ENCODE measurements at places on chromosomes 13 and 19.

- DNase-seq, result no peak
These were observed 82.5 kb upstream of the FGF14 start for GRCh38 chr13:102484329-102484728.

GRCh38 chr13:66675620-66676019 is 554.5 kb downstream of the PCDH9 start:
- DNase-seq, result no peak

DNA sequence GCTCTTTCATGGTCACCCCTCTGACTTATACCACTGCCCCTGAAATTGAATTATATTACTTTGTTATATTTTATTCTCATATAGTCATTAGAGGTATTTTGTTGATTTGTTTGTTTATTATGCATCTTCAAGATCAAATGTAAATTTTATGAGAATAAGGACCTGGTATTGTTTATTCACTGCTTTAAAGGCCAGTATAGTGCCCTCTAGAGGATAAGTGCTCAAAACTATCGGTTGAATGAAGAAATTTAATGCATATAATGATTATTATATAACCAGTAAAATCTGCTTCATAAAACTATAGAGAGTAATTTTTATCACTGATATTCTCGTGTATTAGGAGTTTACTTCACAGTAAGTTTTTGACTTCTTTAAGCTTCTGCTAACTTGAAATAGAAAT is 1401.9 kb downstream of the SLITRK1 start:
- no peak for DNase-seq

DNA sequence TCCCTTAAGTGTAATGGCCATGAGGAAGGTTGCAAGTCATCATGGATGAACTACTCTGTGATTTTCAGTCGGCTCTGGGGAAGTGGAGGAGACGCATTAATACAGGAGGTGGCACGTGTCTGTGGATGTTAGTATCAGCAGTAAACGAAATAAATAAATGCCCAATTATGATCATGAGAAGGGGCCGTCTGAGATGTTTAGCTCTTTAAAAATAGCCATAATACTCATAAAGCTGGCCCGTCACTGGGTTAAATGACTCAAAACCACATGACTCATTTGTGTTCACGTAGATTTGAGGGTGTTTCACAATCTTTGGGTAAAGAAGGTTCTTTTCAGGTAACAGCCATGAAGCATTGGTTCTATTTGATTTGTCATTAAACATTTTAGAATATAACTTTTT is 620.6 kb downstream of the GPC6 start:
- no peak for DNase-seq

- DNase-seq, result no peak
These were observed 5.2 kb upstream of the BCAM start for GRCh38 chr19:44803442-44804428.

GRCh38 chr19:28324275-28325060 is 888.5 kb downstream of the UQCRFS1 start:
- no peak for DNase-seq

GRCh38 chr13:54394085-54394700 is 1365.6 kb downstream of the OLFM4 start:
- DNase-seq, result no peak

DNA sequence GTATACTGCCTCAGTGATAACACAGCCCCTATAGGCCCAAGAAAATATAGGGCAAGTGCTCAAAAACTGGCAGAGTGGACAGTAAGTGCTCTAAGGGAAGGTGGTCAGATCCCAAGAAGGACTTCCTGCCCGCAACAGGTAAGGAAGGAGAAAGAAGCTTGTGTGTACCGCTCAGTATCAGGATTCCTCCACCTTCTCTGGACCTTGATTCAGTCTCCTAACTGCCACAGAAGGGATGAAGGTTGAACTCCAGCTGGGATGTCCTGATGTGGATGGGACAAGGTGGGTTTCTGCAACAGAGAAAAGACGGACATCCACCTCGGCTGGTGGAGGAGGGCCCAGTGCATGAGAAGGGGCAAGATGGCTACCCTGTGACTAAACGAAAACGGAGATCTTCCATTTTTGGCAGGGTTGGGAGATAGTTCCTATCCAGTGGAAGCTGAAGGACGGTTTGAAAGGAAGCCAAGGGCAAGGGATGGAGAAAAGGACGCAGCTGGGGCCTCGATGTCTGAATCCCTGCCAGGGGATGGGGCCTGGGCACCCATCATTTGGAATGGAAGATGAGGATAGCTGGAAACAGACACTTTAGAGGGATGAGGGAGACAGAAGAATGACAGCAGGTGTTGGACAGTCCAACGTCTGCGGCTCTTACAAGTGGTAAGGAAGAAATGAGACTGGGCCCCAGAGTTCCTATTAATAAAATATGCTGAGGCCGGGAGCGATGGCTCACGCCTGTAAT is 1.3 kb upstream of the ATF5 start:
- no peak for DNase-seq

DNA sequence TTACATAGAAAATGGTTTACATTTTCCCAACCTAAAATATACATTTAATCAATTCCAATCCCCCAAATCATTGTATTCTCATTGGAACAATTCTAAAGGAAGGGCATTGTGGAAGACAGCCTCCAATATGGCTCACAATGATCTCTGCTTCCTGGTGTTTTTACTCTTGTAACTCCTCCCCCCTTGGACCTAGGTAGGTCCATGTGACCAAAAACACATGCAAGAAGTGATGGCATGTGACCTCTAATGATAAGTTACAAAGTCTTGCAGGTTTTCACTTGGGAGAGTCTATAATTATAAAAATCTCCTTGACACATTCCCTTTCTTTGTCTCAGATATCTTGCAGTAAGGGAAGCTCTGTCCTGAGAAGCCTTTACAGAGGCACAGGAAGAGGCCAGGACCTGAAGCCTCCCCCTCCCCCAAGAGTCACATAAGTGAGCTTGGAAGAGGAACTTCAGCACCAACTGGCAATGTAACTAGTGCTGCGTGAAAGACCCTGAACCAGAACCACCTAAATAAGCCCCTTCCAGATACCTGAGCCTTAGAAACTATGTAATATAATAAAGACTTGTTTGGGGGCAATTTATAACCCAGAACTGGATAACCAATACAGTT is 816.2 kb upstream of the ATXN8OS start:
- DNase-seq, result no peak

DNA sequence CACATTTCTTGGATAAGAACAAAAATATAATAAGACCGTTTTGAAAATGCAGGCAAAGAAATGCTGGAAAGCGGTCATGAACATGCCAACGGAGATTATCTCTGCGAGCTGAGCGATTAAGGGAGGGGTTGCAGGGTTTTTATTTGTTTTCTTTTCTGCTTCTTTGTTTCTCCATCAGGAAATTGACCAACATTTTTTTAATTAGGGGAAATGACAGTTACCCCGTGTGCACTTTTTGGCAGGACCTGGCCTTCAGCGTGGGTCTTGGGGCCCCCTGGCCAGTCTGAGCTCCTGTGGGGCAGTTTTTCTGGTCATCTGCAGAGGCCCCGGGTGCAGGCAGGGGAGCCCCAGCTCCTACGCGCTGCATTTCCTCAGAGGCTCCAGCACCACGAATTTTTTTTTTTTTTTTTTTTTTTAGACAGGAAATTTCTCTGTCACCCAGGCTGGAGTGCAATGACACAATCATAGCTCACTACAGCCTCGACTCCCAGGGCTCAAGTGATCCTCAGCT is 31.3 kb upstream of the HOMER3 start:
- DNase-seq, result no peak

DNA sequence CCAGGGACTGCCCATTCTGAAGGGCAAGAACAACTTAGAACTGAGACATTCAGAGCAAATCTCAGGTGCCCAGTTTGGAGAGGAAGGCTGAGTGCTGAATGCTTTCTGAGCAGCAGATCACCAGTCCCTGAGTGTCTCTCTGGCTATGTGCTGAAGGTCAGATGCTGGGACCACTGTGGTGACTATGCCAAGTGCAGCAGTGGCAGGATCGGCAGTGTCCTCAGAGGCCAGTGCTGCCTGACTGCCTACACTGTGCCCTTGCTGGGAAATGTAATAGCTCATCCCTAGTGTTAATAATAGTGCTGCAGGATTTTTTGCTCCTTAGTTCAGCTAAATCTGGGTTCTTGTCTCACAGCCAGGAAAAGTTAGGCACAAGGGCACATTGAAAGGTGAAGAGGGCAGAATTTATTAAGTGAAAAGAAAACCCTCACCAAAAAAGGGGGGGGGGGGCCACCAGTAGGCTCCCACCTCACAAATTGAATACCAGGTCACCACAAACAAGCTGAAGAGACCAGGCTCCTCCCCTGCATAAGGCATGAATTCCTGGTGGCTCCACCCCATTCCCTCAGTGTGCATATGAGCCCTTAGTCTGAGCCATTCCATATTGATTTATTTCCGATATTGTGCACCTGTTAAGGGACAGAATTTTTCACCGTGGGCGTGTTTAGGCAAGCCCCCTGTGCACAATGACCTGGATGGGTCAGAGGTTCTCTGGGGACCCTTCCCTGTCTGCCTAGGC is 18.5 kb downstream of the RFXAP start:
- DNase-seq, result no peak

GRCh38 chr13:84605927-84606326 is 723.7 kb upstream of the SLITRK1 start:
- DNase-seq, result no peak

GRCh38 chr13:39682788-39683187 is 27.3 kb downstream of the COG6 start:
- no peak for DNase-seq

DNA sequence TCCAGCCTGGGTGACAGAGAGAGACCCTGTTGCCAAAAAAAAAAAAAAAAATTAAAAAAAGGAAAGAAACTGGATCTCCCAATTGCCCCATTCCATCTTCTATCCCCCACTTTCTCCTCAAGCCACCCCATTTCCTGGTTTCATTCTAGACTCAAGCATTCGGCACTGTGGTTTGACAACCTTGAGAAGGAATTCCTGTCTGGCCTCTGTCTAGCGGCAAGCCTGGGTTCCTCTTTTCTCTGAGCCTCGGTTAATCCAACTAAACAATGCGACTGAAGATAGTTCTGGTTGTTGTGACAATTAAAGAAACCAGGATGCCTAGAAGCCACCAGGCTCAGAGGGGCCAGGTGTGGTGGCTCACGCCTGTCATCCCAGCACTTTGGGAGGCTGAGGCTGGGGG is 3.3 kb upstream of the C3 start:
- no peak for DNase-seq

GRCh38 chr13:105202354-105202753 is 1333.1 kb downstream of the EFNB2 start:
- no peak for DNase-seq

DNA sequence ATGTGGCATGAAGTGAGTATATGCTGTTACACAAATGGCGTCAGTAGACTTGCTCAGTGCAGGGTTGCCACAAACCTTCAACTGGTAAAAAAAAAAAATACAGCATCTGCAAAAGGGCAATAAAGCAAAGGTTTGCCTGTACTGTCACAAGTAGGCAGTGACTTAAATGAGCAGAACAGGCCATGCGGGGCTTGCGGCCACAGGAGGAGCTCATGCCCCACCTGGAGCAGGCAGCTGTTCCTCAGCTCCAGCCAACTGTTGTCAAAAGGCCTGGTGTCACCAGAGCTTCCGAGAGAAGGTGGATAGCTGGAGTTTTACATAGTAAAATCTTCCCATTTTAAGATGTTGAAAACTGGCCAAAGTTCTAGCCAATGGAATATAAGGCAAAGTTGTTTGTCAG is 7.7 kb downstream of the ATP7B start:
- DNase-seq, result no peak

DNA sequence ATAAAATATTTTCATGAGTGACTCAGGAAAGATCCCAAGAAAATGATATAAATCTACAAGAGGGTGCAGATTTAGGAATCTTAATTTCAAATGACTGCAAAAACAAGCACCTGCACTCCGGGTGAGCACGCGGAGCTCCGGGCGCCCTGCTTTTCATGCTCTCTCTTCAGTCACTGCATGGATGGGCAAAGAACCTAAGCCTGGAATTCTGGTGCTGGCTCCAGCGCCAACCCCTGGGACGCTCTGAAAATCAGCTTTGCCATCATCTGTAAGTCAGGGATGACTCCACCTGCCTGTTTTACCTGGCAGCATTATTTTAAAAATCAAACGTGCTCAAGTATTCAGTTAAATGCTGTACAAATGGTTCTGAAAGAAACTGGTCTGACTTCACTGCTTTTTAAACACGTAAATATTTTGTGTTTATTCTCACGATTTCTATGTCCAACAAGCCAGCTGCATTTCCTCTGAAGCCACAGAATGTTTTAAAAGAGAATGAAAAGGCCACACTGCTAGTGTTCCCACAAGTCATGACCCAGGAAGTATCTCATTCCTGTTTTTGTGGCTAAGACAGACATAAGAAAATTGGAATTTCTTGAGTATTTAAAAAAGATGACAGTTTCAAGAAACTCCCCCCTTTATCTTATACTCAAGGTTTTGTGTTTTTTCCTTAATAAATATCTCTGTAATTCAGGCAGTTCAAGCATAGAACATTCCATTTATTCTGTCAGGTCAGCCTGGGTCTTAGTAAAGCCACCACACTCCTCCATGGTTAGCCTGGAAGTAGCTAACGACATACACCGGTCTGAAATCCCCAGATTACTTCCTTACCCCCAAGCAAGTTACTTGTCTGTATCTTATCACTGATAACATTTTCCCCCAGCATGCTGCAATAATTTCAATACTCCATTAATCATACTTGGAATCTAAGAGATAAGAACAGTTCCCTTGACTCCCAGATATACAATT is 81.1 kb downstream of the COL4A1 start:
- DNase-seq, result peak; percentile 89

DNA sequence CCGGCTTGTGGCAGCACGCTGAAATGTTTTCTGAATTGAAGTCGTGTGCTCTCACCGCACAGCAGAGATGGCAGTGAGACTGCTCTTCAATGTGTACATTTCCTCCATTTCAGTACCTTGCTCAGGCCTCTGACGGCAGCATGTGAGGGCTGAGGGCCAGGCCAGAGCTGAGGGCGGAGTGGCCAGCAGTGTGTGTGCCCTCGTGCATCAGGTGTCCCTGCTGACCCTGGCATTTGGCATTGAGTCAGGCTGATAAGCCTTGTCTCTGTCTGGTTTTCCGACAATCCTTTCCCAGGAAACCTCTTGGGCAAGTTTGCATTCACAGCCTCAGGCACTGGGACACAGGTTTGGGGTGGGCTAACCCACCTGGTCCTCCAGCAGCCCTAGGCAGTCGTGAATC is 62.3 kb downstream of the EFNB2 start:
- DNase-seq, result no peak

GRCh38 chr19:13398182-13398581 is 108.1 kb downstream of the CACNA1A start:
- no peak for DNase-seq

GRCh38 chr13:94585543-94586101 is 10.3 kb downstream of the TGDS start:
- no peak for DNase-seq

- no peak for DNase-seq
These were observed 31.0 kb downstream of the RCBTB1 start for GRCh38 chr13:49554387-49554786.
